ENCODE measurements at places on chromosomes 3 and 15.

DNA sequence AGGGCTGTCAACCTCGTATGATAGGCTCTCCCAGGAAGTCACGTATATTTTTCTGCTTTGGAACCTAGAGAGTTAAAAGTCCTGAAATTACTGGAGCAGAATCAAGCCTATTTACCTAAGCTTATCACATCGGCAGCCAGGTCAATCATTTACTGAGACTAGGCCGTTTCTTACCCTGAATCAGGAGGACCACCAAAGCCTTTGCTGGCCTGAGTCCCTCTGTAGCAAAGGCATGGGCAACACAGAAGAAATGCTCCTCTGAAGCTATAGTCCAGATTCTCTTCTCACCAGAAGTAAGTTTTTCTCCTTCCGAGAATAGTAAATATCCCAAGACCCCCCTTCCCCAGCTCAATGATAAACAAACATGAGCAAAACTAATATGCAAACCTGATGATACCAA, 125.9 kb upstream of the PHLDB2 start:
- no peak for DNase-seq

DNA sequence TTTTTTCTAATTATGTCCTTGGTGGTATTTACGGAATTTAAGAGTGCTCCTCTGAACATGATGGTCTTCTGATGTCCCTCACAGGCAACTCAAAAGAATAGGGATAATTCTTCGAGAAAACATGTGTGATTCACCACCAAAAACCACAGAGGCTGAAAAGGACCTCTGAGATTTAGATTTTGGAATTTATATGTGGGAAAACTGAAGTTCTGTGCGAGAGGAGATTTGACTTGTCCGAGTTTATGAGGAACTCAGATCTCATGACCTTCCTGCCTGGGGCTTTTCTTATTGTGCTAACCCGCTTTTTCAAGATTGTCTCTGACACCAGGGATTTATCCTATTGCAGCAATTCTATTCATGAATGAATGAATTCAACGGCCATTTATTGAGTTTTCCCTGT, 142.4 kb downstream of the FAM43A start:
- DNase-seq, result no peak

GRCh38 chr3:38690185-38690584, 40.7 kb upstream of the SCN5A start:
- DNase-seq, result no peak

GRCh38 chr15:101242160-101242998, 9.5 kb downstream of the CHSY1 start:
- peak; percentile 48 for DNase-seq

- peak; percentile 89 for DNase-seq
Observed at GRCh38 chr3:15427182-15427880, at the start of the genes EAF1 and METTL6. EAF1 (plus strand) TSS chr3:15427598; CDS start chr3:15427780, 182 bp downstream. METTL6 (minus strand) TSS chr3:15427544; CDS start chr3:15426511, 1,033 bp downstream.

GRCh38 chr3:181692311-181693145, 19.2 kb upstream of the SOX2 start:
- no peak for DNase-seq

DNA sequence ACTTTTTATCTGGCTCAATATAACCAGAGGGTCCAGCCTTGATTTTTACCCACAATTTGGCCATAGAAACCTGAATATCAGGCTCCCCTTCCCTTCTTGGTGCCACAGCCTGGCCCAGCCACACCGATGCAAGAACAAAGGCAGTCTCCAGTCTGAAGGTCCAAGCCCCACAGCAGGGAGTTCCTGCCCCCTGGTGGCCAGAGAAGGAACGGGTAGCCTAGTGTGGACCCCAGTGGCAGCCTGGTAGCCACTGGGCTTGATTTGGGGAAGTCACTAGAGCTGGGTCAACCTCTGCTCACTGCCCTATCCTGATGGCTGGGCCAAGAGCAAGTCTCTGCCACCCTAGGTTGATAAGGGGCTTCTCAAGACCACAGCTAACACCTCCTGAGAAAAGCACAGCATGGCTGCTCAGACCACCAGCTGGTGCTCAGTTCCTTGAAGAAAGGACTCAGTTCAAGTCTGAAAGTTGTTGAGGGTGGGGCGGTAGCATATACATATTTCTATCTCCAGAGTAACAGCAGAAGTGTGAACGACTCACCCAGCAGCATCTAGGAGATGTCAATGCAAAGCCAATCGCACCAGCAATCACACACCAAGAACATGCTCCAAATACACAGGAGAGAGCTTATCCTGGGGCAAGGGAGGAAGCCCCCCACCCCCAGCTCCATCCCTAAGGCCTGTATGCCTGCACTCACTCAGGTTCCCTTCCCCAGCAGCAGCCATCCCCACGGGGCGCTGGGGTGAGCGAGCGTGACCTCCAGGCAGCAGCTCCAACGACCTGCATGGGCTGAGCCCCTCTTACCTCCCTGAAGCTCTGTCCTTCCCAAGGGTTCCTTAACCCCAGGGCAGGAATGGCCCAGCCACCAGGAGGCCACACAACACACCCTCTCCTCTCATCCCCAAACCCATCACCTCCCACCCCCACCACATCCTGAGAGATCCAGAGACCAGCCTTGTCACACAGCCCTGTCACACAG, 7.6 kb downstream of the PFKFB4 start:
- DNase-seq, result peak; percentile 85

- no peak for DNase-seq
Observed at GRCh38 chr3:168933614-168934013, 729.9 kb downstream of the MECOM start.

GRCh38 chr3:145557405-145557804, 603.6 kb downstream of the PLOD2 start:
- no peak for DNase-seq

DNA sequence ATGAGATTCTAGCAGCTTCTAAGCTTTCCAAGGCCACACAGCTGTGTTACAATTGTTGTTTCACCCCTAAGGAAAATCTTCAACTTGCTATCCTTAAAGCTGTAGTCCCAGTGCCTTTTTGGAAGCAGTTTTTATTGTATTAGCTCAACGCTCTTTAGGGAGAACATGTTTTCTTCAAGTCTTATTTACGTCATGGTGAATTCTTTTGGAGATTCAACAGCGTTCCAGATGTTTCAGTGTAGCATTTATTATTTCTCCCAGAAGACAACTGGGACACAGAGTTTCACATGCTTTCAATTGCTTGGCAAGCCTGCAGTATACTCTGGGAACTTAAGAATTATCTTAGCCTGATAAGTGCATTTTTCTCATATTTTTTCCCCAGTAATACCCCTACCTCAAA, 888.3 kb downstream of the PLOD2 start:
- no peak for DNase-seq

- no peak for DNase-seq
Observed at GRCh38 chr3:59451800-59452746, 402.2 kb upstream of the CFAP20DC start.

DNA sequence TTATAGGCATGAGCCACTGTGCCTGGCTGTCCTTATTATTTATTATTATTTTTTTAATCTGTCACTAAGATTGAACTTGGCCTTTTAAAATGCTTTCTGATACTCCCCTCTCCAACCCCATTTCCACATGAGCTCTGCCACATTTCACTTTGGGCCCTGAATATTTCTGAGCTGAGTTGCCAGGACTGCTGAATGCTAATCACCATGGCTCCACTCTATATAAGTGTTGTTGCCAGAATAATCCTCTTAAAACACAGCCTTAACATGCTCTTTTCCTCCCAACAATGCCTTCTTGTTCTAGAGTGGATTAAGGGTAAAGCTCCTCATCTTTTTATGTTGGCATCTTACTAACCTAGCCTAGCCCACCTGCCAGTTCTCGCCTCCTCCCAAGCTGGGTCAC, 124.4 kb downstream of the PDZRN3 start:
- no peak for DNase-seq

DNA sequence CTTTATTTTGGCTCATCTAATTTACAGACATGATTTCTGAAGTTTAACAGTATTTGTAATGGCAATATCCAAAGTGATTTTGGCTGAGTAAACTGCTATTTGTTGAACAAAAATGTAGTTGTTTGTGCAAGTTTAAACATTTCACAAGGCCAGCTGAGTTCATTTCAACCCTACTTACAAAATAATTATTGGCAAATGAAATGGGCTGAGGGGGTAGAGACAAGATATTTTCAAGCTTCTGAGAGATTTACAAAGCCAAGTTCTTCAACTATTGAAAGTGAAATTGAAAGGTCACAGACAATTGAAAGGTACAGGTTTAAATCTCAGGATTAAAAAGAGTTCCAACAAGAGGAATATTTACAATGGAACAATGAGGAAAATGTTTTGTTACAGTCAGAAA, 77.1 kb downstream of the DUT start:
- no peak for DNase-seq

DNA sequence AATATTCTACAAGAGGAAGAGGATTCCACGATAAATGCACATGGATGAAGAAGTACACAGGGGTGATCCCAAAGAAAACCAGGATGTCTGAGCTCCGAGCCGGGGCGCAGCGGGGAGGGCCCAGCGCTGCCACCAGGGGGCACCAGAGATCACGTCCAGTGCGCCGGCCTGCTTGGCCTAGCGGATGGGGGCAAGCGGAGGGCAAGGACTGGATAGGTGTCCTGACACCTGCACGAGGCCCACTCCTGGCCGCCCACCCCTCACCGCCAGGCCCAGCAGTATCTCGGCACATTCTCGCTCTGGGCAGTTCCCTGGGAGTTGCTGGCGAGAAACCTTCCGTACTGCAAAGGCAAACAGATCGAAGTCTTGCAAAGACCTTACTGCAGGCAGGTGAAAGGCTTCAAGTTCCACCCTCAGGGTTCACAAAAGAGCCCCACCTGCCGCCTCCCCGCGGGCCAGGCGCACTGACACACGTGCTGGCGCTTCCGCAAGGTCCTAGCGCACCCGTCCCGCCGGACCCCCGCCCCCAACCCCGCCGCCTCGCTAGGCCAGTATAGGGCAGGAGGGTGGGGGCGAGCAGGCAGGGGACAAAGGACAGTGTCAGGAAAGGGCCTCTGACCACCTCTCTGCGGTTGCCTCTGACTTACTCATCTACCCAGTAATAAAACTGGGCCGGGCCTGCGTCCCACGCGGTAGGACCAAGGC, 3.3 kb downstream of the ANKRD63 start:
- peak; percentile 85 for DNase-seq

DNA sequence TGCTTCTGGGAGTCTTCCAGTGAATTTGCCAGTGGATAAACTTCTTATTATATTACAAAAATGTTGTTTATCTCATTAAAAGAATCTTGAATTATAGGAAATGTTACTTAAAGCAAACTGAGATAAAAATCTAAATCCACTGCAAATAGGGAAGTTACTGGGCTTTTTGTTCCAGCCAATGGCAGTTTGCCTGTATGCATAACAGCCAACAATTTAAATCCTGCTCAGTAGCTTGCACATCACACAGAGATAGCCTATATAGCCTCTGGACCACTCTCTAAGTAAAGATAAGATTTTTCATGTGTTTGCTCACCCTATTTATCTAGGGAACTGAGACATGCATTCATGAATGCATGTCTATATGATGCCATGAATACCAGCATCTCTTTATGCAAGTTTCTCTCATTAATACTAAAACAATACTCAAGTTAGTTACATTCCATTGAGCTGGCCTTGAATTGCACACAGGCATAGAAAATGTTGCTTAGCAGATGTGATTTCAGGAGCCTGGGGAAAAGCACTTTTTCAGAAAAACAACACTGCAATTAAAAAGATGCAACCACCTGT, 92.1 kb upstream of the GPR149 start:
- no peak for DNase-seq

GRCh38 chr3:123803521-123803920, 80.6 kb downstream of the MYLK start:
- DNase-seq, result no peak

- no peak for DNase-seq
Observed at GRCh38 chr15:43230640-43231115, 9.9 kb upstream of the EPB42 start.

GRCh38 chr15:76935620-76936019, 4.1 kb downstream of the RCN2 start:
- DNase-seq, result no peak

DNA sequence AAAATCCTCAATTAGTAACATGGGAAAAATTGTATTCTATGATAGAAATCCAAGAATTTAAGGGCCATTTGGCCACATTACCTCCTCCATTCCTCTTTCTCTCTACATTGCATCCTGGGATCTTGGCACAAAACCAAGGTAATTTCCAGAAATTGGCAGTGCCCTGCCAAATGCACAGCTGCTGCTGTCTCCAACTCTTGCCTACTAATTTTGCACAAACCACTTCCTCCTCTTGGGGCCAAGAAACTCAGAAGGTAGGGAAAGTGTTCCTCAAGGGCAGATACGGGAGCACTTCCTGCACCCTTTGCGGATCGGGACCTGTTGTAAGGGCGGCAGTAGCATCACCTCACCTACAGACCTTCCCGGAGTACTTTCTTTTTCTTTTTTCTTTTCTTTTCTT, 57.8 kb downstream of the MAP3K13 start:
- DNase-seq, result no peak

- no peak for DNase-seq
Observed at GRCh38 chr3:144282313-144282712, 310.7 kb downstream of the DIPK2A start.

GRCh38 chr3:71672340-71672739, 52.9 kb downstream of the EIF4E3 start:
- DNase-seq, result no peak

- no peak for DNase-seq
Observed at GRCh38 chr3:89565098-89565497, 457.7 kb downstream of the EPHA3 start.

- DNase-seq, result no peak
Observed at GRCh38 chr15:90620379-90621067, 90.8 kb downstream of the CRTC3 start.

DNA sequence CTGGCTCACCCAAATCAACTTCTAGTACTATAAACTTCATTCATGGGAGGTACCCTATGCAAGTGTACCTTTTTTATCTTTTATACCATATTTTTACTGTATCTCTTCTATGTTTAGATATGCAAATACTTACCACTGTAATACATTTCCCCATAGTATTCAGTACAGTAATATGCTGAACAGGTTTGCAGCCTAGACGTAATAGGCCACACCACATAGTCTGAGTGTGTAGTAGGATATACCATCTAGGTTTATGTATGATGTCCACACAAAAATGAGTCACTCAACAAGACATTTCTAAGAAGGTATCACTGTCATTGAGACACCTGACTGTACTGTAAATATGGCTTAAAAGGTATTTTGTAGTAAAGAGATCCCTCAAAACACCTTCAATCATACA, 124.7 kb downstream of the PLOD2 start:
- no peak for DNase-seq

- DNase-seq, result no peak
Observed at GRCh38 chr3:115194476-115194875, 47.4 kb upstream of the ZBTB20 start.

Data from activated naive CD8-positive, alpha-beta T cell treated with anti-CD3 and anti-CD28 coated beads, Interleukin-2, amount 50 U/mL, for 24 hours (primary cell).